ENCODE measurements at places on chromosomes 5 and 9.

GRCh38 chr9:137267933-137268355 lies 9.6 kb upstream of the TOR4A start:
- no peak for DNase-seq

DNA sequence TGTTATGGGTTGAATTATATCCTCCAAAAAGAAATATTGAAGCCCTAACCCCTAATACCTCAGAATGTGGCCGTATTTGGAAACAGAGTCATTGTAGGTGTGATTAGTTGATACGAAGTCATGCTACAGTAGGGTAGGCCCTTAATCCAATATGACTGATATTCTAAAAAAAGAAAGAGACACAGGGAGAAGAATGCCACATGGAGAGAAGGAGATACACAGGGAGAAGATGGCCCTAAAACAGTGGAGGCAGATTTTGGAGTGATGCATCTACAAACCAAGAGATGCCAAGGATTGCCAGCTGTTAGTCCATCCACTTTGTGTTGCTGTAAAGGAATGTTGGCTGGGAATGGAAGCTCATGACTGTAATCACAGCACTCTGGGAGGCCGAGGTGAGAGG lies 21.3 kb downstream of the ARRDC3 start:
- DNase-seq: no peak

DNA sequence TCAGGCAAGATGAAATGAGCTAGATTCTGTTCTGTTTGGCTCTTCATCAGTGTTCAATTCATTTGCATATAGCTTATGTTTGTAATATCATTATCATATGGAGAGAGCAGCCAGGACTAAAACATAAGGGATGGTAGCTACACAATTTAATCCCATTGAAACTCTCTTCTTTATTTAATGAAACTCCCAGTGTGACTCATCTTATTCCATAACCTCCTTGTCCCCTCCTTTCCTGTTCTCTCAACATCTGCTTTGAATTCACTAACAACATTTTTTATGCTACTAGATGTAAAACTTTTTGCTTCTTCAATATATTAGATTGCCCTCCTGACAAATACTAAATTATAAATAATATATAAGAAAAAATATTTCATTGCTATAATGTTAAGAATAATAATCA lies 1823.4 kb downstream of the MAT2B start:
- DNase-seq: no peak

- no peak for DNase-seq
These were observed 163.2 kb downstream of the SH3GL2 start for GRCh38 chr9:17742067-17742466.

- DNase-seq: no peak
These were observed 143.9 kb upstream of the SLC1A3 start for GRCh38 chr5:36462295-36463021.

- no peak for DNase-seq
These were observed 192.4 kb downstream of the ACTL7B start for GRCh38 chr9:108663422-108663821.

- DNase-seq: no peak
These were observed 219.2 kb downstream of the EBF1 start for GRCh38 chr5:158880483-158881001.

GRCh38 chr9:134178394-134178767 lies 14.0 kb upstream of the RNU6ATAC start:
- DNase-seq: no peak

DNA sequence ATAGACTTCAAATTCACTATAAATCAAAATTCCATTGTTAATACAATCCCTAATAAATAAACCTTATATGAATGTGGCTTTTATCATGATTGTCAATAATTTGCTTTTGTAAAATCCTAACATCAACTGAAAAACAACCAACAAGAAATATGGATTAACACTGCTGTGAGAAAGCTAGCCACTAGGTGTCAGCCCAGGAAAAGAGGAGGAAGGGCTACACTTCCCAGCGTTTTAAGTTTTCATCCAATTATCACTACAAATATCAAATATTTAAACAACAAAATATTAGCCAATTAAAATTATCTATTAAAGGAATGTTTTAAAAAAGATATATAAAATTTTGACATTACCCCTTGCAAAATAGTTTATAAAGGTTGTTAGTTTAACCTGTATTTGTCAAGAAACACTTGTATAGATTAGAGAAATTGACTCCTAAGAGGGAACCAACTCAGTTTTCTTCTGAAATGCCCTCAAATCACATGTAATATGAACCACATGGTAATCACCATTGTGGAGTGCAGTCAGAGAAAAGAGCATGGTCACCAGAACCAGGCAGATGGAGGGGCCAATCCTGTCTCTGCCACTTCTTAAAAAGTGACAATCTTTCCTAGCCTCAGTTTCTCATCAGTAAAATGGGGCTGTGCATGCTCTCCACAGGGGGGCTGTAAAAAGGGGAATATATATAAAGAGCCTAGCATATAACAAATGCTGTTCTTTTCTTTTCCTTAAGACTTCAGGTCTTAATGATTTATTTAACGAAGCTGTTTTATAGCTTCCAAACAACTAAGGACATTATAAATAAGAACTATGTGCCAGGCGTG lies 188.2 kb downstream of the CRB2 start:
- no peak for DNase-seq

DNA sequence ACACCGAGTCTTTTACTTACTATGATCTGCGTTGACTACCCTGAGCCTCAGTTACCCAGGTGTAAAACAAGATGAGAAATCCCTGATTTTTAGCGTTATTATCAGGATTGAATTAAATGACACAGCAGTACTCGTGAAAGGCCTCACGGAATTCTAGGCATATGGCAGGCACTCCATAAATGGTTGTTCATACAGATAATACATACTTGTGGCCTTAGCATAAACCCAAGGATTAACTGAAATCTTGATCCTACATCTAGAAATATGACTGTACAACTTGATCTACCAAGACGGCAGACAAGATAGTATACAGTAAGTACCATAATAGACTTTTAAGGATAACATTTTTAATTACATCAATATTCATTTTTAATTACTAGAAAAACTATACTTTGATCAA lies 409.8 kb downstream of the BNC2 start:
- no peak for DNase-seq

- peak; percentile 68 for DNase-seq
These were observed 154.2 kb upstream of the HMHB1 start for GRCh38 chr5:143657647-143658285.

DNA sequence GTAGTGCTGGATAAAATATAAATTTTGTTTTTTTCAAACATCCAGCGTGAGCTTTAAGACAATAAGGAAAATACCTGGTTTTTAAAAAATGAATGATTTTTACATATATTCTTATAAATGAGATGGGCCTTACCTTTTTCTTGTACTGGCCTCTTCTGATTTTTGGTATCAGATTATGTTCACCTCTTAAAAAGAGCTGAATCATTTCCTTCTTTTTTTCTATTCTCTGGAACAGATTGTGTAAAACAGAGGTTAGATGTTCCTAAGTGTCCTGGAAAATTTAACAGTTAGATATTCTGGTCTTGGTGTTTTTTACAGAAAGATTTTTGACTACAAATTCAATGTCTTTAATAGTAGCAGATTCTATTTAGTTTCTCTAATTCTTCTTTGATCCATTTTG lies 74.6 kb downstream of the NDUFAF2 start:
- no peak for DNase-seq

DNA sequence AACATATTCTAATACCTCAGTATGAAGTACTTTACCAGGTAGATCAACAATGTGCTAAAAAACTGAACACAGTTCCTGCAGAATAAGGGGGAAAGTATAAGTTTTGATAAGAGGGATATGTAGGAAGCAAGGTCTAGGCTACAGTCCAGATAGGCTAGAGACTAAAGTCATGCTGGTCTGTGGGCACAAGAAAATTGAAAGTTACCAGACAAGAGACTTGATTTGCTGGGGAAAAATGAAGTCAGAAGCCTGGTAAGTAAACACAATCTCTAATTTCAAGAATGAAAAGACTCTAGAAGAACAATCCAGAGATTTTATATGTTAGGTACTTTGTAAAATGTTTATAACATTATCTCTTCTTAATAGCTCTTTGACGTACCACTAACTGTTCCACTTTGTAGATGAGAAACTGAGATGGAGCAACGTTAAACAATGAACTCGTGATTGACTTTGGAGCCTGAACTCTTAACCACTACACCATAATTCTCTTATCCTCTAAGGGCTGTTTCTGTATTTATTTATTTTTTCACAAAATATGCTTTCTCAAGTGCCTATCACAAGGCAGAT lies 19.5 kb downstream of the ADAMTS6 start:
- no peak for DNase-seq

DNA sequence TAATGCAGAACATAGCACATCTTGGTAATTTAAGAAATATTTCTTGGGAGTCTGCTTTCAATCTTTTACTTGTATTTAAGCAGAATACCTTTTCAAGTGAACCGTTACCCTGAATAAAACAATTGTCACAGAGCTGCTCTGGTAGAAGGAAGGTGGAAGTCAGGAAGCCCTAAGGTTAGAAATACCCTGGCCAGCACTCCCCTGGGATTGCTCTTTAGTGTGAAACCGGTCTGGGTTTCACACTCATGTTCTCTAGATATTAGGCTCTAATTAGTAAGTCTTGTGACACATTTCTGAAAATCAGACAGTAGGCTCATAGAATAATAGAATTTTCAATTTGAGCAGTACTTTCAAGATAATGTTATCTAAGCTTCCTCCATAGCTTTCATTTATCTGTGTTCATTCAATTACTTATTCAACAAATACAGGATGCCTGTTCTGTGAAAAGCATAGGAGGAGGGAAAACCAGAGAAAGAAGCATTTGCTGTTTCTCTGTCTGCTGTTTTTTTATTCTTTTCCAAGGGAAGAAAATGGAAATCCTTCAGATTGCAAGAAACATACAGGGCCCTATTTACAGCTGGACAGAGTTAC lies 825.5 kb downstream of the TLR4 start:
- no peak for DNase-seq

- no peak for DNase-seq
These were observed 10.1 kb downstream of the TLR4 start for GRCh38 chr9:117714282-117714681.

- DNase-seq: peak; percentile 32
These were observed 11.5 kb upstream of the SPATA24 start for GRCh38 chr5:139415221-139415861.
